ENCODE measurements at places on chromosomes 1 and 21.

GRCh38 chr1:205191622-205192021 is 19.9 kb downstream of the DSTYK start:
- no peak for DNase-seq

- DNase-seq = no peak
These were observed 8.2 kb upstream of the HHIPL2 start for GRCh38 chr1:222555992-222556615.

- no peak for DNase-seq
These were observed 39.1 kb upstream of the SLC19A1 start for GRCh38 chr21:45581322-45581712.

GRCh38 chr1:31102501-31102950 is 37.0 kb upstream of the PUM1 start:
- DNase-seq = no peak

DNA sequence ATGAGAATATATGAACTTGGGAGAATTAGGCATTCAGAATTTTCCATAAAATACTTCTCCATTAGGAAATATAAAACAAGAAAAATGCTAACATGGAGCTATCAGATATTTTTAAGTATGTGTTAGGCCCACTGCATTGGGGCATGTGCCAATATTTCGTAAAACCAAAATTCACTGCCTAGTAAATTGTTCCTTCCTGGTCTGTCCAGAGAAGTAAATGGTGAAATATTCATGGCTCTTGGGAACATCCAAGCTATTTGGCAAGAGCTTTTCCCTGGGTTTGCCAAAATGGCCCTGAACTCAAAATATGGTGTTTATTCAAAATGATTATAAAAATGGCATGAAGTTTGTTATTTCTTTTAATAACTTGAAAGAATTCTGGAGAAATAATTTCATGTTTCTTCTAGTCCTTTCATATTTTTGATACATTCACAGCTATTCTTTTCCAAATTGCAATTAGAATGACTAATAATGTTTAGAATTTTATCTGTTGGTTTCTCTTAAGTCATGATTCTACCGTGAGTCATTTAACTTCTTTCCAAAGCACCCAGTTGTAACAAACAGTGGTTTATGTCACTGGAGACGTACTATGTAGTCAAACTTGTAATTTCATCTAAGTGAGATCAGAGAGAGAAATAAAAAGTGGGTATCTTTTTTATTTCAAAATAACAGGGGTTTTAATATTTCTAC is 25.7 kb upstream of the SLC19A2 start:
- DNase-seq = no peak

- DNase-seq = no peak
These were observed 23.5 kb downstream of the UBE2T start for GRCh38 chr1:202317941-202318925.

GRCh38 chr1:17370618-17371017 is 1.4 kb upstream of the PADI6 start:
- DNase-seq = no peak

DNA sequence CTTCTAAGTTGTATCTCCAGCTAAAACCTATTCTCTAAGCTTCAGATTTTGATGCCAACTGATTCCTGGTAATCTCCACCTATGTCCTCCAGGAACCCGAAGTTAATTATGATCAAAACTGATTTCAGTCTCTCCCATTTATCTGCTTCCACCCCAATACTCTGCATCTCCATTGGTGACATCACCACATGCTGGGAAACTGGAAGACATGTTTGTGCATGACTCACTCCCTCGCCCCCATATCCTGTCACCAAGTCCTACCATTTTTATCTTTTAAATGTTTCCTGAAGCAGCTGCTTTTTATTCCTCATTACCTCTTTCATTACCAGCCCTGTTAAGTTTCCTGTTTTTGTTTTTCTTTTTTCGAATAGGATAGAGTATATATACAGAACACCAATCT is 228.5 kb downstream of the LRRC40 start:
- no peak for DNase-seq

GRCh38 chr1:161241682-161242081 is 3.7 kb upstream of the NR1I3 start:
- no peak for DNase-seq

DNA sequence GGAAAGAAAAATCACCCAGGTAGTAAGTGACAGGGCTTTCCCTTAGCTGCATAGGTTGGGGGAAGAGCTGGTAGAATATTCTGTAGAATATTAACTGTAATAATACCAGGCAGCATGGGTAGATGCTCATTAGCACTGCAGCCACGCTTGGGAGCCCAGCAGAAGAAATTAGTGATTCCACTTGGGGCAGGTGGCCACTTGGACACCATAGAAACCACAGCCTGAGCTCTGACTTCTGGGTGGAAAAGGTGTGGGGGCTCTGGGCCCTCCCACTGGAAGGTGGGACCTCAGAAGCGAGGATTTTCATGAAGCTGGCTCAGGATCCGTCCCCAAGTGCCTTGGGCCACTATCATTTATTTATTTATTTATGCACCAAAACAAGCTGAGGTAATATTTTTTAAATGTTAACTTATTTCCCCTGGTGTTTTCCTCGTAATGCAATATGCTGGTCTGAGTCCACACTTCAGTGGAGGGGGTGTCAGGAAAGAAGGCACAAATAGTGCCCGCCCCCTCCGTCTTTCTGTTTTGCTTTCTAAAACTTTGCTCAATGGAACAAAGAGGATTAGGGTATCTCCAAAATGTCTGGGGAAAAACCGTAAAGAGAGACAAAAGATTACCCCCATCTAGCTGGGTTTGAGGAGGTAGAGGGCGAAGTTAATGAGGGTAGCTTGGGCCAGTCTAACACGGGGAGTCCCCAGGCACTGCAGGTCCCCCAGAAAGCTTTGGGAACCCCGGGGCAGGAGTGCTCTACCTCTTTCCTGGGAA is 75.2 kb upstream of the GADD45A start:
- DNase-seq = no peak

DNA sequence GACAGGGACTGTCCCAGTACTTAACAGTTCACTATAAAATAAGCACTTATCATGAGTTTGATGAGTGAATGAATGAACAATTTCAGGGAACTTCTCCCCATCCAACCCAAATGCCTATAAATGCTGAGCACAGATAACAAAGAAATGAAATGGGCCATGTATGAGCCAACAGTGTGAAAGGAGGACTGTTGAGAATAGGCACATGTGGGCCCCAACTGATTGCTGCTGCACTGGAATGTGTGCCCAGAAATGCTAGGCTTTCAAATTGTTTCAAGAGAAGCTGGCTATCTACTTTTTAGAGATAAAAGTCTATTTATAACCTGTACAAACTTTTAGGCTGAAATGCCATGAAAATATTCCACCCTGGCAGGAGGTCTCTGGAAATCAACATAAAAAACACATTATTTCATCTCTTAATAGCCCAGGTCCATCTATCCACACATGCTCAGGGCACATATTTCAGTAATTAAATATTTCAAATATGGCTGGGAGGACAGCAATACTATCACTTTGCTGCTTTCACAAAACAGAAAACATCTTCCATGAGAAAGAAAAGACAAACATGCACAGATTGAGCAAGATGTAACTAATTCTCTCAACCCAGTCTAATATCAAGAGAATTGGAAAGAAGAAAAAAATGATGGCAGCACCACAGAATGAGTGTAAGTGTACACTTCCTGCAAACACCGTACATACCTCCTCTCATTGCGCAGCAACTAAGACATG is 49.8 kb downstream of the COLGALT2 start:
- DNase-seq = no peak

GRCh38 chr1:201041011-201041410 is 17.5 kb upstream of the KIF21B start:
- DNase-seq = no peak

DNA sequence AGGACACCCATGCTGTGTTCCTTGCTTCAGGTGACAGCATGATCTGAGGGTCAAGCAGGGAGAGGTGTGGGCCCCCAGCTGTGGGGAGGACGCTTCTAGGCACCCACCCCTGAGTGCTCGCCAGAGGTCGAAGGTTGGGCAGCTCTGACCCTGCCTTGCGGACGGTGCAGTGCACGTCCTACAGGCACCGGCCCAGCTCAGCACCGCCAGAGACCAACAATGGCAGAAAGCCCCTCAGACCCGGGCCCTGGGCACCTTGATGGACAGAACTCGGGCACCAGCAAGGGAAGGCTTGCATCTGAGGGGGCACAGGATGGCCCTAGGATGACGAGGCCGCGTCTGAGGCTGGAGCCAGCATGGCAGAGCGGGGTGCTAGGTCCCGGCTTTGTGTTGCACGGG is 24.7 kb downstream of the NADK start:
- DNase-seq = no peak

DNA sequence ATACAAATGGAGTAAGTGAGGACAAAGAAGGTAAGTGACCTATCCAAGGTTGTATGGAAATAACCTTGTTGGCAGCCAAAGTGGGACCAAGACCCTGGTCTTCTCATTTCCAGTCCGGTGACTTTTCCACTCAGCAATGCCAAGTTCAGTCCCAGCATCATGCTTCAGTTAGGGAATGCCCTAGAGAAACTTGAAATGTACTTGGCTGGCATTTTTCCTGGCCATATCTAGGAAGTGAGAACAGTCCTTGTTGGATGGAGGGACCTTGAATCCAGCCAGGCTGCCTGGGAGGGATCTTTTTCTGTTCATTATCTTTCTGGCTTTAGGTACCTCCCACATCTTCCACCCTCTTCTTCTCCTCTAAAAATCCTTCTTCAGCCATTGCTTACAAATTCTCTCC is 76.8 kb upstream of the UBE2U start:
- no peak for DNase-seq

GRCh38 chr1:20386323-20387081 is 95.8 kb downstream of the VWA5B1 start:
- no peak for DNase-seq

DNA sequence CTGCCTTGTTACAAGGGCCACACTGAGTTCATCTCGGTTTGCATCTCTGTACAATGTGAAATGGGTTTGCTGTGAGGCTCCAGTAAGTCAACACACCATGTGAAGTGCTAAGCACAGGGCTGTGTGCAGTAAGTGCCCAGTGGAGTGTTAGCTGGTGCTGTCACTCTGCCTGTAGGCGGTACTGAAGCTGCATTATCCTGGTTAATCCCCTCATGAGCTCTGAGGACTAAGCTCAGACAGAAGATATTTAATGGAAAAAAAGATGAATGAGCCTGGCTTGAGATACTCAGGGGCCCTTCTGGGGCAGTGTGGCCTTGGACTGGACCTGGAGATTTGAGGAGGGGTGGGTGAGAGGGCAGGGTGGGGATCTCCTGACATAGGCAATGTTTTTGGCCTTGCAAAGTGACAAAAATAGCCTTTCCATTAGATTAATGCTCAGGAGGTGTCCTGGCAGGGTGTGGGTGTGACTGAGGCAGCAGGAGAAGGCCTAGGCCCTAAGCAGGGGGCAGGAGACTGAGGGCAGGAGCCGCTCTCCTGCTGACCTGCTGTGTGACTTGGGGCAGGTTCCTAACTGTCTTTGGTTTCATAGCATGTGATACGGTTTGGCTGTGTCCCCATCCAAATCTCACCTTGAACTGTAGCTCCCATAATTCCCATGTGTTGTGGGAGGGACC is 570.5 kb downstream of the PTPRU start:
- no peak for DNase-seq

DNA sequence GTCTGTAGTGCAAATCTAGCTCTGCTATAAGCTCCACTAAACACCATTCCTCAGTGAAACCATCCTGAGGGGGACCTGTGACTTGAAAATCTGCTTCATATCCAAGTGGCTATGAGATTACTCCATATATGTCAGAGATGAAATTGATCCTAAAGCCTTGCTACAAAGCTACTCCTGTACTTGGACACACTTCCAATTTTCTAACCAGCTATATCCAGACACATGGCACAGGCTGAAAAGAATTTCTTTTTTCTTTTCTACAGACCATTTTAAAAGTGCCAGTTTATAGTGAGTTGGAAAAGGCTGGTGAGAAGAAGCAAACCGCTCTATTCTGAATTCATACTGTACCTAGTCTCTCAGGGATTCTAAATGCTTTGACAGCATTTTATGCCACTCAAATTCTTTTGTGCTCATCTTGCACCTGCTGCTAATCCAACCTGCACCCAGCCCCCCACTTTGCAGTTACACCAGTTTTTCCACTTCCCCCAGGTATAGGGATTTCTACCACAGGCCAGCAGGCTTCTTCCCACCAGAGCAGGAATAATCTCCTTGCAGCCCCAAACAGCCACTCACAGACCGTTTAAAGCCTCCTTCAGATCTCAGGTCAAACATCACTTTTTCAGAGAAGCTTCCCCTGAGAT is 112.5 kb downstream of the RERE start:
- DNase-seq = no peak

DNA sequence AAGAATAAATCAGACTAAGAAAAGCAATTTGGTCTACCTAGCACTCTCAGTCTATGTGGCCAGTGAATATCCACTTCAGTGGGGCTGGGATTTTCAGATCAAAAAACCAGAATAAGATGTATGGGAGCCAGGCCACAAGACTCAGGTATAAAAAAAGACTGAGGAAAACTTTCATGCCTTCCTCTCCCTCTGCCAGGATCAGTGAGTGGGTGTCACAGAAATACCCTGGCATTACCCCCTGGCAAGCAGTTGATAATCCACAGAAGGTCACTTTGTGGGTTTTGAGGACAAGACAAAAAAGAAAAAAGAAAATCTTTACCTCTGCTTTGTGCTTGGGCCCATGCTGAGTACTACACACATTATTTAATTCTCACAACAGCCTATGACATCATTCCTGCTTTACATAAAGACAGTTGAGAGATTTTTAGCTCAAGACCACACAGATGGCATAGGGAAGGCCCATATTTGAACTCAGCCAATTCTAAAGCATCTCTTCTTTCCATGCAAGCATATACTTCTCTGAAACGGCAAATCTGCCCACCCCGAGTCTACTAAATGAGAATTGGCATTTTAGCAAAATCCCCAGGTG is 57.6 kb downstream of the DESI2 start:
- DNase-seq = no peak

DNA sequence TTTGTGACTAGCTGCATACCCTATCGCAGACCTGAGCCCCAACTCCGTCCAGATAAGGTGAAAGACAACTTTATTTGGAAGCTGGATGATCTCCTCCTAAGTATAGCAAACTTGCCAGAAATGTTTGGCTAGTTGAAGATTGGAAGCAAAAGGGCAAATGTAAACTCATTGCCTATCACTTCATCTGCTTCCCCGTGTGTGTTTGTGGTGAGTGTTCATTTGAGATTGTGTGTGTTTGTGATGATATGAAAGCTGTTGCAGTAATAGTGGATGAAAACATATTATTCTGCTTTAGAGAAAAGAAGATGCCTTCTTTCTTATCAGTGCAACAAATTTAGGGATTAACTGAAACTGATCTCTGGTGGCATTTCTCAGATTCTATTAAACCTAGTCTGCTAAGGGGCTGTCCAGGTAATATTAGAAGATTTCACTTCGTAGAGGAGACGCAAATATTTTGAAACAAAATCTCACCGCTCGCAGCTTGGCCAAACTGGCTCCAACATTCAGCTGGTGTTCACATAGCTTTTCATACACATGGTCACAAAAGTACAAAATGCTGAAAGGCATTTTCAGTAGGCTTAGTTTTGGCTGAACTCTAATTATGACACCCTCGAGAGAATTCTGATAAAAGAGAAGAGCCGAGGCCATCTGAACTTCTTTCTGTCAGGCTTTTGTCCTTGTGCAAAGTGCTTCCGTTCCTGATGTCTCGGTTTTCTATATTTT is 1.1 kb downstream of the TBX19 start:
- DNase-seq = no peak

- DNase-seq = no peak
These were observed 52.0 kb upstream of the TINAGL1 start for GRCh38 chr1:31524186-31524901.

- no peak for DNase-seq
These were observed 7.0 kb upstream of the SOX13 start for GRCh38 chr1:204065986-204066300.

- no peak for DNase-seq
These were observed 6.1 kb downstream of the STX12 start for GRCh38 chr1:27779122-27779521.
